ENCODE measurements at places on chromosomes 3 and 15. TPM values are rescaled to one million over a fixed set of nuclear protein-coding genes. Genes with fewer than 3 reads are reported as not detected.

Gene TMEM44
- 11.0 TPM for total RNA-seq

Gene SPATA12
- not detected for total RNA-seq

Gene ASB7
- total RNA-seq: 16.2 TPM

Gene CISH
- total RNA-seq: 31.0 TPM

Gene SLC28A1
- total RNA-seq: not detected

Gene COL6A6
- 0.45 TPM for total RNA-seq

DNA sequence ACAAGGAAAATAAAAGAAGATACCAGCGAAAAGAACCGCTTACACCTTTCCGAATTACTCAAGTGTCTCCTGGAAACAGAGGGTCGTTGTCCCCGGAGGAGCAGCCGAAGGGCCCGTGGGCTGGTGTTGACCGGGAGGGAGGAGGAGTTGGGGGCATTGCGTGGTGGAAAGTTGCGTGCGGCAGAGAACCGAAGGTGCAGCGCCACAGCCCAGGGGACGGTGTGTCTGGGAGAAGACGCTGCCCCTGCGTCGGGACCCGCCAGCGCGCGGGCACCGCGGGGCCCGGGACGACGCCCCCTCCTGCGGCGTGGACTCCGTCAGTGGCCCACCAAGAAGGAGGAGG is 325 bp downstream of the ALCAM start:
- H3K4me1 ChIP-seq: no peaks in the 10 kb centered on the region
- H3K27ac ChIP-seq: peak overlapping the region; percentile 95

DNA sequence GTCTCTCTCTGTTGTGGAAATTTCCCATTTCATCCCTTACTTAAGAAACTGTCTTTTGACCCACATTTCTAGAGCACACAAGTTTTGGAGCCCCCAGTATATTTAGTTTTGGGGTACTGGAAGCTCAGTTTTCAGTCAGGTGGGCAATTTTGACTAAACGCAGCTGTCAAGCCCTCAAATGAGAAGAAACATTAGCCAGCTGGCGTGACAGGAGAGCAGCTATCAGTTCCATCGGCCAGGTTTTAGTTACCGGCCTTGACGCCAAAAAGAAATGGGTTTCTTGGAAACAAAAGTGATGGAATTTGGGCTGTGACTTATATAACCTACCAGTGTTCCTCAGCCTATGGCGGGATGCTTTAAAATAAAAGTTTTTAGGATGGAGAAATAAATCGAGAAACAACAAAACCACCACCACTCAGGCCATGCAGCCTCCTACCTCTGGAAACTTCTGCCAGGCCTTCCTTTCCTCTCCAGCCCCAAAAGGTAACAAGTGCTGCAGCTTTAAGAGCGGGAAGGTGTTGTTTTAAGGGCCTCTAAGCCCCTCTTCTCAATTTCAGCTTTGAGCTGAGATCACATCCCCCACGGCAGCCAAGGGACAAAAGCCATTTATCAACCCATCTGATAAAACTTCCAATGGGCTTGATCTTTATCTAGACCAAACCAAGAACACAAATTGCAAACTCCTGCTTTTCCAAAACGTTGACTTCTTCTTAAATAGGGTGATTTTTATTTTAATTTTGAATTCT is 18.3 kb downstream of the RGMA start:
- no peak for DNase-seq
- H3K4me1 ChIP-seq: peaks cover 17% of the 10 kb centered on the region
- no peak overlapping the region for H3K4me3 ChIP-seq
- H3K27ac ChIP-seq: no peak overlapping the region

- no peaks in the 10 kb centered on the region for H3K36me3 ChIP-seq
- H3K27ac ChIP-seq: no peak overlapping the region
- no peak for DNase-seq
- H3K4me3 ChIP-seq: no peak overlapping the region
- H3K4me1 ChIP-seq: no peaks in the 10 kb centered on the region
Measured at GRCh38 chr3:13715961-13716360, 163.9 kb downstream of the WNT7A start.
